ENCODE measurements at places on chromosomes 7 and 10.
A peak's percentile ranks its signal among the peaks of the same experiment; 100 is the strongest.

DNA sequence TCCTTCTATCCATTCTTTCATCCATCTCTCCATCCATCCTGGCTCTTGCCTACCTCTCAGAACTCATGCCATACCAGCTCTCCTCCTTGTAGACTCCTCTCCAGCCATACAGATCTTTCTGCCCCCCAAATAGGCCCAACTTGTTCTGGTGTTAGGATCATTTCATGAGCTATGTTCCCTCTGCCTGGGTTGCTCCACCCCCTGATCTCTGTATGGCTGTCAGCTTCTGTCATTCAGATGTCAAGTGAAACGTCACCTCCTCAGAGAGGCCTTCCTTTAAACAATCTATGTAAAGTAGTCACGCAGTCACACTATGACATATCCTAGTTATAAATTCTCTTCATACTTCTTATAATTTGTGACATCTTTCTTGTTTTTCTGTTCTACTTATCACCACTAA, 42.3 kb upstream of the PNLIPRP3 start:
- no peak for DNase-seq

GRCh38 chr10:64574371-64574770, 1053.2 kb downstream of the REEP3 start:
- DNase-seq = no peak

GRCh38 chr10:61832866-61833481, 68.5 kb upstream of the ARID5B start:
- DNase-seq = peak; percentile 49

DNA sequence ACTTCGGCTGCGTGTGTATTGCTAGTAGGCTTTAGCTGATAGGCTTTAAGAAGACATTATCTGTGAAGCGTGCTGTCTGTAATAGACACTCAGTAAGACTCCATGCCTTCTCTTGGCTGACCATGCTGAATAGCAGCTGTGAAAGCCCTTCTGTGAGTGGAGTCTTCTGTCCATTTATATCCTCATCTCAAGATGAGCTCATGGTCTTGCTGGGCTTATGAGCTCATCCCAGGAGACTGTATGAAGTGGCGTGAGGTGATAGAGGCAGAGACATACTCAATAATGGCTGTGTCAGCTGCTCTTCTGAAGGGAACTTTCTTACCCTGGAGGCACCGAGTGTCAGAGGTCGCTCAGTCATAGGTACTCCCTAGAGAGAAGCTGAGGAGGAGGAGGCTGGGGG, 111.5 kb downstream of the SH2D4B start:
- no peak for DNase-seq

DNA sequence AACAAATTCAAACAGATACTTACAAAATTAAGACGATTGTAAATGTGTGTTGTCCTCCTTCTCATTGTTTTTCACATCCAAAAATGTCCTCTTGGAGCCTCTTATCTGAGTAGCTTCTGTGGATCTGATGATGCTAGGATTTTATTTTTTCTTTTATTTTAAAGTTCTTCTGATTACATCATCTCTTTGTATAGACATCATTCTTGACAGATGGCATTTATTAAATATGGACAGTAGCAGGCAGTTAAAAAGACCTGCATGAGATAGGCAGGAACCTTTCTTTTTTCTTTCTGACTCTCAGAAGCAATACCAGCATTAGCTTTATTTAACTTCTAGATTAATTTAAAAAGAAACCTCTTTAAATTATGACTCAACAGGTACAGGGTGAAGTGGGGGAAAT, at the start of gene RPA3:
RPA3 (minus strand) TSS at position 116 of the 400 bp plus-strand sequence. CDS start 78,189 bp downstream, outside the sequence.
- DNase-seq = no peak

GRCh38 chr10:123519861-123520260, 146.3 kb upstream of the GPR26 start:
- DNase-seq = no peak

DNA sequence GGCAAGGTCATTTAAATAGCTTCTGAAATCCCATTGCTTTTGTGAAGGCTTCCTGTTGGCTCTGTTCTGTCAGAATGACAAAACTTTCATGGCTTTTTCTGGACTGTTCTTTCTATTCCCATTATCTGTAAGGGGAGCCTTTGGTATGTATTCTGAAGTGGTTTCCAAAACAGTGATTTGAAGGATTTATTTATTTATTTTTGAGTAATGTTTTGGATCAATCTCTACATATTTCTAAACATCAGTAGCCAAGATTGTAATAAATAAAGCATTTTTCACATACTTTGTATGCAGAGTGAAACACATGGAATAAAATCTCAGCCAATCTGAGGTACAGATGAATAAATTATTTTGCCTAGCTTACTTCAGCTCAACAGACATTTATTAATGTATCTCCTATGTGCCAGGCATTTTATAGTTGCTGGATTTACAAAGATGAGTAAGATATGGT, 121.1 kb downstream of the BBS9 start:
- peak; percentile 66 for DNase-seq

DNA sequence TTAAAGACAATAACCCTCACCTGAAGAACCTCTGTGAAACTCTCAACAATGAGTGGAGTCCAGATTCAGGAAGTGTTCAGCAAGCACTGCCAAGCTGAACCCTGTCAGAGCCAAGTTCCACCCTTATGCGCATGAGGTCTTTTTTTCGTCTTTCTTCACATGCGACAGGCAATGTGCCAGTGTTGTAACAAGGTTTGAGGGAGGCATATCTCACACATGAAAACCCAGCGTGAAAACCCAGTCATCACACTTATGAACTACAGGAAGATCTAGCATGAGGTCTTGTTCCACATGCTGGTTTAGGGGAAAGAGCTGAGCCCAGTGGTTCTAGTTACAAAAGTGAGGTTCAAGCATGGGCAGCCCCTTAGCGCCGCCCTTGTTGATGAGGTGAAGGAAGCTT, 49.7 kb downstream of the RABGEF1 start:
- DNase-seq = peak; percentile 35

- no peak for DNase-seq
Observed at GRCh38 chr7:51456-52068, 140.8 kb upstream of the FAM20C start.

- peak; percentile 49 for DNase-seq
Observed at GRCh38 chr7:46681865-46682503, 760.9 kb upstream of the IGFBP3 start.

GRCh38 chr7:16086743-16087142, 334.6 kb downstream of the CRPPA start:
- DNase-seq = no peak

- DNase-seq = no peak
Observed at GRCh38 chr10:78532480-78533042, 498.9 kb downstream of the RPS24 start.

DNA sequence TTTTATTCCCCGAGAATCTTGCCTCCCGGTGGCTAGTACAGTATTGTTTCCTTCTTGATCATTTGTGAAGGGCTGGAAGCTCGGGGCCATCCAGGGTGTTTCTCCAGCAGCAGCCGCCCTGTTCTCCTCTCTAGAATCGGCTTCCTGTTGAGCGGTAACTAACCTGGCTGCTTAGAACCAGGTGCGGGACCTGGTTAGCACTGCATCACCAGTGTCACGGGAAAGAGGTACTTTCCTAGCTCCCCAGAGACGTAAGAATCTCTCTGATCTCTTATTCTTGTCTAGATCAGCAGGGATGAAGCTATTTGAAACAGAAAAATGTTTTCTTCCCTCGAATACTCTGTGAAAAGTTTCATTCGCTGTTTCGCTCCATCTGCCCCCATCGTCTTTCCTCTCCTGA, 239.2 kb downstream of the CELF2 start:
- DNase-seq = no peak

DNA sequence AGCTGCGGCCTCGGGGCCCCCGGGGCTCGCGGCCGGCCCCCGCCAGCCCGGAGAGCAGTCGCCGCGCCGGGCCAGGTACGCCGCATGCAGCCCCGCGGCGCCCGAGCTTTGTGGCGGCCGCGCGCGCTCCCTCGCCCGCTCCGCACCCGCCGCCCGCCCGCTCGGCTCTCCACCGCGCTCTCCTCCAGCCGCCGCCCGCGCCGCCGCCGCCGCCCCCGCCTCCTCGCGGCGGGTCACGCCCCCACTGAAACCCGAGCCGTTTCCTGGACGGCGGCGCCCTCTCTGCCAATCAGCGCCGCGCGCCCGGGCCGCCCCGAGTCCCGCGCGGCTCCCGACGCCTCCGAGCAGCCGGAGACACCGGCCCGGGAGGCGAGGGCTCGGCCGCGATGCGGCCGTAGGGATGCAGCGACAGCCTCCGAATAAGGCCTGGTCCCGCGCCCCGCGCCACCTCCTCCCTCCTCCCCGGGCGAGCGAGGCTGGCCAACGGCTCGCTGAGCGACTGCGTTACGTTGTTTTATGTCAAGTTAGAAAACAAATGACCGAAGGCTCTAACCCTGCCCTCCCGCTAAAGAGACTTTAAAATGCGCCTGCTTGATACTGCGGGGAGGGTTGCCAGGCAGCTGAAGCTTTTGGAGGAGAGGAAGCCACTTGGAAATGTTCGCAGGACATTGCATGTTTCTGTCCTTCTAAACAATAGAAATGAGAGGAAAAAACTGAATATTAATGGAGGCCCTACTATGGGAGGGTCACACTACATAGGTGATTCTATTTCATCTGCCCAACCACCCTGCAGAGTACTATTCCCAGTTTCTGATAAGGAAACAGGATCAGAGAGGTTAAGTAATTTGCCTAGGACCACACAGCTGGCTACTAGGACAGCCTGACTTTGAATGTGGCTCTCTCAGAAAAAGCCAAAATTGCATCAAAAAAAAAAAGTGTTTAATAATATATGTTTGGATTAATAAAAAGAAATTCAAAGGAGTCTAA, at the start of gene FGFR2:
FGFR2 (minus strand) TSS at position 182 of the 987 bp plus-strand sequence. CDS start 4,627 bp downstream, outside the sequence.
- peak; percentile 67 for DNase-seq

GRCh38 chr7:152881893-152882292, 122.3 kb downstream of the ACTR3B start:
- no peak for DNase-seq

- no peak for DNase-seq
Observed at GRCh38 chr10:49837051-49837478, 74.9 kb upstream of the OGDHL start.

GRCh38 chr7:70830426-70830825, 301.5 kb upstream of the GALNT17 start:
- no peak for DNase-seq

GRCh38 chr7:50469181-50469580, 19.0 kb upstream of the FIGNL1 start:
- DNase-seq = no peak

GRCh38 chr7:43119371-43120075, 7.1 kb downstream of the HECW1 start:
- DNase-seq = peak; percentile 90

DNA sequence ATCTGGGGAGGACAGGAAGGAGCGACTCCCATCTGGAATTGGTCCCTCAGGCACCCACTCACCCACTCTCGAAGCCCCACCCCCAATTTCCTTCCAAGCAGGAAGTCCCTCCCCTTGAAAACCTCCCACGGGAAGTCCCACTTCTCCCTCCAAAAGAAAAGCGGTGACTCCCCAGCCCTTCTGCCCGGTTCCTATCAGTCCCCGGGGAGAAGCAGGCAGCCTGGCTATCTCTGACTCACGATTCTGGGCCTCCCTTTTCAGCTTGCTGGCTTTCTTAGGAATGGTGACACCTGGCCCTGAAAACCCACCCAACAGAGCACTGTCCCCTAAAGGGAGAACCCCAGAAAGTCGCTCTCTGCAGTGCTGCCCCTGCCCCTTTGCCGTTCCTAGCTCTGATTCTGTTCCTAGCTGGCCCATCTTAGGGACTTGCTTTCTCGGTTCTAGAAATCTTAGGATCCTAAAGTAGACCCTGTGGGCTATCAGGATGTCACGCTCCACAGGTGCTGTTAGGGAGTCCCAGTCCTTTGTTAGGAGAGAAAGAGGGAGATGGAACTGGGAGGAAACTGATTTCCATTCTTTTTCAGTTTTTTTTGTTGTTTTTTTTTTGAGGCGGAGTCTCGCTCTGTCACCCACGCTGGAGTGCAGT, 6.0 kb downstream of the TSC22D4 start:
- peak; percentile 58 for DNase-seq

- DNase-seq = peak; percentile 91
Observed at GRCh38 chr10:102227050-102227449, 951 bp downstream of the ELOVL3 start.

DNA sequence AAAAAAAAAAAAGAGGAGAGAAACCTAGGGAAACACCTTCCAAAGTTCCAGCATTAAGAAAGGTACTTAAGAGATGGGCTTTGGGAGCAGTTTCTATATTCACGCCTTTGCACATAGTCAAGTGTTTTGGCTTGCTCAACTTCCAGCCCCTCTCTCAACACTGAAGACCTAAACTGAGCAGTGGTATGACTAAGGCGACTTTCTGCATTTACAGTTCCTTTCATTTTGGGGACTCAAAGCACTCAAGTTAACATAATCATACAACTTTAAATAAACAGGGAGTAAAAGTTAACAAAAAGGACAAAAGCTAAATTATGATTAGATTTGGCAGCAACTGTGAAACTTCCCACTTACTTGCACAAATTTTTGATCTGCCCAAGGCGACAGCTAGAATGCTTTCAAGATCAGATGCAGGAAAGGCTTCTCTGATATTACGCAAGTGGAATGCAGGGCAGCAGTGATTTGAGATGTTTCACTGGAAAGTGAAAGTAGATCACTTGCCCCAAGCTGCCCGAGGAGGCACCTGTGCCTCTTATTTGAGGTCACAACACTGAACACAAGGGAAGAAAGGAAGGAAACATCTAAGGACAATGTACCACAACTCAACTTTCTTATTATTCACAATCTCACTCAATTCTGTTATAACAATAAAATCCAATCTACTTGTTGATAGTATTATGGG, 199.5 kb downstream of the SKAP2 start:
- DNase-seq = peak; percentile 50

- DNase-seq = peak; percentile 90
Observed at GRCh38 chr10:69866688-69867461, 65.2 kb downstream of the COL13A1 start.

DNA sequence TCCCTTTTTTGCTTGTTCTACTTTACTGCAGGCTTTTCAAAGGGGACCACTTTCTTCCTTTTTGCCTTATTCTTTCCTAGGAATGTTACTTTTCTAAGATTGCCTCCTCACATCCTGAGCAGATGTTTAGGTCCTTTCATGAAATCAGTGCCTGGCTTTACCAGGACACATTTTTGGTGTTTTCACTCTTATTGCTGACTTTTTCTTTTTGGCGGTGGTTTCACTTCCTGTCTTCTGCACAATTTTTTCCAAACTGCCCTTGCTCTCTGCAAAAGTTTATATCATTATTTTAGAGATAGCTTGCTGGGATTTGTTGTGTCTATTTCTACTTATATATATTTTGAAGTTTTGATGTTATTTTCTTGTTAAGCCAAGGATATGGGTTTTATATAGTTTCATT, 332.2 kb upstream of the MTPN start:
- no peak for DNase-seq

- peak; percentile 44 for DNase-seq
Observed at GRCh38 chr7:116446212-116446855, 53.2 kb upstream of the CAV2 start.

GRCh38 chr7:26348234-26348851, 56.7 kb downstream of the SNX10 start:
- DNase-seq = no peak

GRCh38 chr10:92677708-92678107, 12.0 kb upstream of the HHEX start:
- DNase-seq = no peak

- DNase-seq = no peak
Observed at GRCh38 chr10:96212911-96213310, 58.5 kb downstream of the BLNK start.

- DNase-seq = peak; percentile 84
Observed at GRCh38 chr10:118792526-118792925, 37.8 kb upstream of the CACUL1 start.

GRCh38 chr10:122471531-122472177, 10.3 kb downstream of the HTRA1 start:
- peak; percentile 56 for DNase-seq

- no peak for DNase-seq
Observed at GRCh38 chr10:48931188-48931587, 8.5 kb downstream of the LRRC18 start.

- DNase-seq = no peak
Observed at GRCh38 chr7:157784979-157785441, 448.2 kb downstream of the DNAJB6 start.

- DNase-seq = peak; percentile 43
Observed at GRCh38 chr10:48599830-48600134, 5.1 kb downstream of the ARHGAP22 start.
